Head of caudate nucleus (tissue), 42 donors: ENCODE measurements at places on chromosomes 5 and 9.

- DNase-seq = peak; percentile 94
Observed at GRCh38 chr9:129550199-129550839, 70.6 kb downstream of the C9orf50 start.

- DNase-seq = peak; percentile 52
Observed at GRCh38 chr5:172887692-172888091, 53.6 kb downstream of the ERGIC1 start.

GRCh38 chr5:13477118-13477737 is 467.3 kb downstream of the DNAH5 start:
- DNase-seq = no peak

DNA sequence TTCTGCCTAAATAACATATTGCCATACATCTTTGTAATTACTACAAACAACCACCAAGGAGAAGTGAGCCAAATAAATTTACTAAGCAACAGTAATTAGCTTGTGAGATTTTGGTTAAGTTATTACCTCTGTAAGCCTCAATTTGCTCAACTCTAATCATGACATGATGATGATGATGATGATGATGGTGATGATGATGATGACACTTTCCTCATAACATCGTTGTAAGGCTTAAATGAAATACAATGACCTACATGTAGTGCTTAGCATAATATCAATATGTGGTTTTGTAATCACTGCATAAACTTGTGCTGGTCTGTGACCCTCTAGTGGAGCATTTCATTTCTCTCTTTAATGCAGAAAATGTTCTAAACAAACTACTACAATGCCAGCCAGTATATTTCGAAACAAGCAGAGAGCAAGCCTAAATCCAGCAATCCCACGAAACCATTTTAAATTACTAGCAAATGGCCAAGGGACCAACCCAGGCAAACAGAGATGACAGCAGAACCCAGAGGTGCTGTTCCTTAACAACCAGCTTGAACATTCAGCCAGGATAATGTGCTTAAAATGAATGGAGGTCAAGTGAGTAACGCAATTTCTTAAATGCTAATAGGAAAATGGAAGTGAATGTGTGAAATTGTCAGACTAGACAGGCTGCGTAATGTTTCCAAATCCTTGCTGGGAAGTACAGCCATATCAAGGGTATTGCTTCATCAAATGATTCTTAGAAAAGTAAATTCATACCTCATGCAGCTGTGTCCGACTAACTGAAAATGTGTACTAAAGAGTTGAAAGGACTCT is 281.9 kb upstream of the PUM3 start:
- no peak for DNase-seq

GRCh38 chr9:113593682-113594281 is 130.3 kb downstream of the RGS3 start:
- peak; percentile 83 for DNase-seq

- no peak for DNase-seq
Observed at GRCh38 chr9:8907868-8908267, 1108.3 kb upstream of the DMAC1 start.

GRCh38 chr5:106759581-106759980 is 911.2 kb downstream of the EFNA5 start:
- DNase-seq = no peak

DNA sequence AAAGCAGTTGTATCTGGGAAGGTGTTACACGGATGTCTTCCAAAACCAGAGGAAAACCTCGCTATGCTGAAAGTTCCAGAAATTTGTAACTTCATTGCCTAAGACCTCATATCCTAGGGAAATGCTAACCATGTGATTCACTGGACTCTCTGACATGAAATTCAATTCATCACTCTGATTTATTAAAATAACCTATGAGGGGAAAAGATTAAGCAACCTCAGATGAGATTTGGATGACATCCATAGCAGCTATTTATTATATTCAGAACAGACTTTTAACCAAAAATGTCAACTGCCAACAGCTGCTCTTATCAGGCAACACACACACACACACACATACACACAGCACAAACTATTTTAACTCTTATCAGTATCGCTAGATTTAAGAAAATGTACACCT is 1006.4 kb upstream of the CTNND2 start:
- no peak for DNase-seq

DNA sequence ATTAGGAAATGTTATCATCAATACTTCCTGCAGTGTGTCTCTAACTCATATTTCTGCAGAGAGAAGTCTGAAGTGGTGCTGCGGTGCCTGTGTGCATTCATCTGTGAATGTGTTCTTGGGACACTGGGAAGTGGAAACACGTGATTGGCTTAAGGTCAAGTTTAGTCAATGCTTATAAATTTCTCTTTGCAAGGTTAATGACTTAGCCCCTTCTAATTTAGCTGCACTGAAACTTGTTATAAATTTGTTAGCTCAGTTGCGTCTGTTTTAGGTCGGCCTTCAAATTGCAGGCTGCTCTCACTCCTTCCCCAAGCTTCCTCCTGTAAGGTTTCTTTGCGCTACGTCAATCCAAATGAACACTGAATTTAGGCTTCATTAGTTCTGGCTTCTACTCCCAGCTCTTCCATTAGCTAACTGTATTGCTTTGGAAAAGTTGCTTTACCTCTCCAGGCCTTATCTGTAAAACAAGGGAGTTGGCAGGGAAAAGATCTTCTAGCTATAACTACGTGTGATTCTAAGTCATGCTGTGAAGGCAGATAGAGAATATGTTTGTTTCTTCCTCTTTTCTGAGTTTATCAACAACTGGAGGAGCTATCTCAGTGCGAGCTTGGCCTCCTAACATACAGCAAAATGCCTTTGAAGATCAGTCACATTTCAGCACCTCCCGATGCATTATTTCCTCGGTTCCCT is 341.8 kb downstream of the NFIB start:
- no peak for DNase-seq

DNA sequence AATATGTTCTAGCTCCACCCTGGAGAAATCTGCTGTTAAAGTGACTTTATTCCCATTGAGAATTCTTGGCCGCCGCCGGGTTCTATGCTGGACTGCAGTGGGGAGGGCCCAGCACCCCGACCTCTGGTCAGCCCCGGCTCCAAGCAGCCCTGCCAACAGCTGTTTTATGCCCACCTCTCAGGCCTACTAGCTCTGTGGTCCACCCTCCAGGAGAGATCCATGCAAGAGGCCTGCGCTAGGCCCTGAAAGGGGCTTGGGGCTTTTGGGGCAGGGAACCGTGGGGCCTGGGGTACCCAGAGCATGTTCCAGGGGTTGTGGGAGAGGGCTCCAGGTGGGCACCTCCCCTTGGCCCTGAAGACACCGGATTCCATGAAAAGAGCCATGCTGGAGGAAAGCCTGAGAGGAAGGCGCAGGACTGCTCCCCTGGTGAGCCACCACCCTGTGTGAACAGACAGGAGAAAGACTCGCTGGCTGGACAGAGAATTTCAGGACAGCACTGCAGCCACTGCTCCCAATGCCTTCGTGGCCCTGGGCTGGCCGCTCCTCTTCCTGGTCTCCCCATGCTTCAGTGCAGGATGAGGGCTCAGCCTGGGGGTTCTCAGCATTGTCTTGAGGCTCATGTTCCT is 44.6 kb upstream of the RUFY1 start:
- no peak for DNase-seq

- peak; percentile 44 for DNase-seq
Observed at GRCh38 chr9:35616681-35617459, 1.3 kb downstream of the CD72 start.

- DNase-seq = no peak
Observed at GRCh38 chr5:173884402-173885053, 3.6 kb upstream of the CPEB4 start.

GRCh38 chr5:80796846-80797245 is 142.1 kb upstream of the DHFR start:
- no peak for DNase-seq

GRCh38 chr5:133405275-133406034 is 206.9 kb downstream of the FSTL4 start:
- no peak for DNase-seq

- no peak for DNase-seq
Observed at GRCh38 chr5:160297776-160298175, 14.6 kb downstream of the CCNJL start.

DNA sequence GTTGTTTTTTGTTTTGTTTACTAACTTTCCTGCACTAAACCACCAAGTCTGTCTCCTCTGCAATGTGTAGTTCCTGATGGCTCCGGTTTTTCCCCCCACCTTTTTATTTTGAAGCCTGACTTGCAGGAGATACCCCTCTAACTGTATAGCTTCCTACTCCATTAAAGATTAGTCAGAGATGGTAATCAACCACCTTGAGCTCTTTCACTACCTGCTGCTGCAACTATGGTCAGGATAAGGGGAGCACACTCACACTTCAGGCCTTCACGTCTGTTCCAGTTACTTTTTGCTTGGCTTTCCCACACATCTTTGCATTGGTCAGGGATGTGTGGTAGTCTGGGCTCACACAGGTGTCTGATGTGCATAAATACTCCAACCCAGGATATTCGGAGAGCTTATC is 63.4 kb downstream of the NR6A1 start:
- DNase-seq = no peak

DNA sequence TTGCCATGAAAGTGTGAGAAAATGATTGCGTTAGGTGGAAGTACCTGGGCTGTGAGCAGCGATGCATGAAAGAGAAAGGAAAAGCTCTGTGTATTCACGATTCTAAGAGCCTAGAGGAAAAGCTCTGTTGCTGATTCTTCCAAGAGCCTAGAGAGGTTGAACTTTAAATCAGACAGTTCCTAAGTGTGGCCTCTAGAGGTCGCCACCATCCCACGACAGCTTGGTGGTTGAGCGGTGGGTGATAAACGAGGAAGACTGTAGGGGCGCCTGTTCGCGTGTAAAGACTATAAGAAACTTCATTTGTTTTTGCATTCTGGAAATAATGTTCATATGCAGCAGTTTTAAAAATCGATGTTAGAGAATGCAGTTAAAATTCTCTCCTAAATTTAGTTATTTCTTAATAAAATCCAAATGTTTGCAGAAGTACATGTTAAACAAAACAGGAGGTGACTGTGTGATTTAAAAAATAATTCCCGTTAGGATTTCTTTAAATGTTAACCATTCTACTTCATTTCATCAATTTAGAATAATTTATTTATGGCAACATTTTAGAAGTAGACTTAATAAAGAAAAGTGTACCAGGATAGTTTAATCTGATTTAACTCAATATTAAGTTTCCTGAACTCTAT is 107.7 kb downstream of the TENT4A start:
- no peak for DNase-seq

DNA sequence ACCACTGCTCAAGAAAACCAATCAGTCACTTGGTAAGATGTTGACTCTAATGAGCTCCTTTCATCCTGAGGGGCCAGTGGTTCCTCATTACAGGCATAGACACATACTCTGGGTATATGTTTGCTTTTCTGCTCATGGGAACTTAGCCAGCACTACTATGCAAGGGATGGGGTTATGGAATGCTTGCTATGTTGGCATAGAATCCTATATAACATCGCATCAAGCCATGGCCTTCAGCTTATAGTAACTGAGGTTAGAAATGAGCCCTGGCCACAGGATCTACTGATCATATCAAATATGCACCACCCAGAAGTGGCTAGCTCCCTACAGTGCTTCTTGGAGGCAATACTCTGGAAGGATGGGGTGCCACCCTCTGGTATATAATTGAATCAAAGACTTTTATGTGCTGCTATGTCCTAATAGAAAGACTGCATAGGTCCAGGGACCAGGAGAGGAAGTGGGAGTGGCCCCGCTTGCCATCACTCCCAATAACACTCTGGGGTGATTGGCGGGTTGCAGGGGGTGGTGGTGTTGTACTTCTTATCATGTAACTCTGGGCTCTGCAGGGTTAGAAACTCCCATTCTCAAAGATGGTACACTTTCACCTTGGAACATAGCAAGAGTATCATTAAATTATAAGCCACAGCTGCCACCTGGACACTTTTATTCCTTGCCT is 70.3 kb downstream of the ZNF366 start:
- no peak for DNase-seq

DNA sequence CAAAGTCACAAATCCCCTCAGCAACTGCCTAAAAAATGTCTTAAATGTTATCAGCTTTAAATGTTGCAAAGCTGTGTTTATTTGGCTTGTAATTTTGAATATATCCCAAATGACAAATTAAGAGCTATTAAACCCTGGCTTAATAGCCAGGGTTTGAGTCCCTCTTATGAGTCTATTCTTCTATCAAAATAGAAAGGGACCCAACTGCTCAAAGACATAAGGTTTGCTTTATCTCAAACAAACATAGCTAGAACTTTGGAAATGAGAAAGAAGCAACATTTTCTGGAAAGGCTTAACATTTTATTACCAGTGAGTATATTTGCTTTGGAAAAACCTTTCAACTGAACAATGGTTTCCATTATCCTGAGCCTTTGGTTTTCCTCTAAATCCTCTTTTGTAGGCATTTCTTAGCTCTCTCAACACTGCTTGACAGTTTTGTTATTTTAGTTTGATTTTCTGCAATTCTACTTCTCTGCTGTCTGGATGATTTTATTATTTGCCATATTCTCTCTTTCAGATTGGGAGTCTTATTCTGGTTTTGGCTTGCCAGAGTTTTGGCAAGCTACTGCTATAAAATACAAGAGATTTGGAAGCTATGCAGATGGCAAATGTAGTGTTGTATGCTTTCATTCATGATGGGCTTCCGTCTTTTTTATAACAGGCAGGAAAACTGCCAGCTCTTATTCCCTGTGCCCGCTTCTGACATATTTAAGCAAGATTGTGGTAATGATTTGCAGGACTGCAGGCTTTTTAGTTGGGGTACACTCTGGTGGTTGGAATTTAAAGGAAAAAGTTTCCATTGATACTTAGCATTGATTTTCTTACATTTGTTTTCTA is 734.9 kb downstream of the DTWD2 start:
- no peak for DNase-seq

GRCh38 chr5:124060413-124061067 is 548.6 kb downstream of the CSNK1G3 start:
- no peak for DNase-seq

- no peak for DNase-seq
Observed at GRCh38 chr9:71758785-71759184, 9.5 kb downstream of the CEMIP2 start.

DNA sequence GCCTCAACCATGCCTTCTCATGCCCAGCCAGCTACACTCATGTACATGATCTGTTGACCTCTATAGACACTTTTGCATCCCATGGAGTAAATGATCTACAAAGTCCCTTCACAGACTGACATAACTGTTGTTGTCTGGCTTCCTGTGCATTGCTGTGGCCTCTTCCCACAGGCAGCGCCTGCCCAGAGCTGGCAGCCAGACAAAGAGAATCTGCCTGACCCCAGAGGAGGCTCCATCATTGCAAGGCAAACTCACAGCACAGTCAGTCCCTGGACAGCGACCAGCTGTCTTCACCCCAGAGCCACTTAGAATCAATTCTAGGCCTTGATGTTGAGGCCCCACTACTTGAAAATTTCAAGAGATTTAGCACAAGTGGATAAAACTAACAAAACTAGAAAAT is 65.5 kb downstream of the INSYN2B start:
- DNase-seq = peak; percentile 64
